ENCODE measurements at places on chromosomes 16 and 17.

- DNase-seq: no peak
These were observed 69.9 kb downstream of the AKAP1 start for GRCh38 chr17:57154921-57155320.

GRCh38 chr16:59146140-59146539 lies 412.0 kb upstream of the GOT2 start:
- DNase-seq: no peak

DNA sequence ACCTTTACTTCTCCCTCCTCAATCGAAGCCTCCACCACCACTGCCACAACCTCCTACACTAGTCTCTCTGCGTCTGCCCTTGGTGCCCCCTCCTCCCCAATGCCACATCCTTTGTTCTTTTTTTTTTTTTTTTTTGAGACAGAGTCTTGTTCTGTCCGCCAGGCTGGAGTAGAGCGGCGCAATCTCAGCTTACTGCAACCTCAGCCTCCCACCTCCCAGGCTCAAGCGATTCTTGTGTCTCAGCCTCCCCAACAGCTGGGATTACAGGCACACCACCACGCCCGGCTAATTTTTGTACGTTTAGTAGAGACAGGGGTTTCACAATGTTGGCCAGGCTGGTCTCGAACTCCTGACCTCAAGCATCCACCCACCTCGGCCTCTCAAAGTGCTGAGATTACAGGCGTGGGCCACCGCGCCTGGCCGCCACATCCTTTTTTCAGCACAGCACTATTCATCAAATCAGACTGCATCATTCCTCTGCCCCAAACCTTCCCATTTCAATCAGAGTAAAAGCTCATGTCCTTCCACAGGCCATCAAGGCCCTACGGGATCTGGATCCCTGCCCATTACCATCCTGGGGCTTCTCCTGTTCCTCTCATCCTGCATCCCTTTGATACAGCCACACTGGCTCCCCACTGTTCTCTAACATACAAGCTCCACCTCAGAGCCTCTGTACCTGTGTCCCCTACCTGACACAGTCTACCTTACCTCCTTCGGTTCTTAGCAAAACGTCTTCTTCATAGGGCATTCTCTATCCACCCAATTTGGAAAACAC lies 2.0 kb downstream of the KLHL11 start:
- no peak for DNase-seq

- DNase-seq: no peak
These were observed 132.2 kb upstream of the TNRC6C start for GRCh38 chr17:77826132-77826873.

DNA sequence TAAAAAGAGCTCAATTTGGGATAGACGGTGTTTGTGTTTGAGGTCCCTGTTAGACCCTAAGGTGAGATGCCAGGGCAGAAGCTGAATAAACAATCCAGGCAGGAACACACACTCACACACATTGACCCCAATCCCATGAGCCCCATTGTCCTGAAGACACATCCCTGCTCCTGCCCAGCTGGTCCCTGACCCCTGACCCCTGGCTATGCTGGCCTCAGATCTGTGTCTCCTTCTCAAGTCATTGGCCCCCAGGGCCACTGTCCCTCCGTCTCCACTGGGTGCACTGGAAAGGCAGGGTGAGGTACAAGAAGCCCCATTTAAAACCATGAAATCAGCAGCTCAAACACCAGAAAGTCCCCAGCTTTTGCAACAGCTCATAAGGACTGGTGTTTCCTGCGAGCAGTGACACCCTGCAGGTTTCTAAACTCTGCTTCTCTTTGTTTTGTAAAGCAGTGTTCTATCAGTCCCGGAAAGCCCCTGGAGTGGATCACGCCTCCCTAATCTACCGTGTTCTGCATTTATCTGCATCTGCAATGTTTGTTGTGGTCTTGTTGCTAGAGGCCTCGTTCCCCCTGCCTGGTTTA lies 18.0 kb upstream of the ASGR2 start:
- peak; percentile 32 for DNase-seq

All from tongue (tissue), 3 donors.